ENCODE measurements at places on chromosomes 3 and 15.
A peak's percentile ranks its signal among the peaks of the same experiment; 100 is the strongest.

- DNase-seq, result no peak
Observed at GRCh38 chr3:38643090-38643489, 6.4 kb downstream of the SCN5A start.

DNA sequence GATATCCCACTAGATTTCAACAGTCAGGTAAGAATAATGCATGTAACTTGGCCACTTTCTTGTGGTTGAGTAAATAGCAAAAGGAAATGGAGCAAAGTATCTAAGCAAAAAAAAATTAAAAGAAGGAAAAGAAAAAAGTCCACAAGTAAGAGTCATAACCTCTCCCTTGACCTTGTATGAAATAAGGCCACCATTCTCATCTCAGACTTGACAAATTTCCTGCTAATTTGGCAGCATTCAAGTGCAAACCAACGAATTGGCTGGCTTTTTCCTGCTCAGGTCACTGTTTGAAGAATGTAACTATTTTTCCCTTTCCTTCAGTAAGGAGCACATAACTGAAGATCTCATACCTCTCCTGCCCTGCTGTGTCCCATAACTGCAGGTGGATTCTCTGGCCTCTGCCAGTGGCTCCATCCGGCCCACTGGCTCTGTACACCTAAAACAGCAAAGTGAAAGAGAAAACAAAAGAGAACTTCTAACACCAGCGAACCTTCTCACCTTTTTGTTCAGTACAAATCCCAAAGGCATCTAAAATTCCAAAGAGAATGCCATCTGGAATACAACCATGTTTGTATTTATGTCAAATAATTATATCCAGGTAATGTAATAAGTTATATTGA is 33.4 kb upstream of the RSL24D1 start:
- DNase-seq, result no peak

DNA sequence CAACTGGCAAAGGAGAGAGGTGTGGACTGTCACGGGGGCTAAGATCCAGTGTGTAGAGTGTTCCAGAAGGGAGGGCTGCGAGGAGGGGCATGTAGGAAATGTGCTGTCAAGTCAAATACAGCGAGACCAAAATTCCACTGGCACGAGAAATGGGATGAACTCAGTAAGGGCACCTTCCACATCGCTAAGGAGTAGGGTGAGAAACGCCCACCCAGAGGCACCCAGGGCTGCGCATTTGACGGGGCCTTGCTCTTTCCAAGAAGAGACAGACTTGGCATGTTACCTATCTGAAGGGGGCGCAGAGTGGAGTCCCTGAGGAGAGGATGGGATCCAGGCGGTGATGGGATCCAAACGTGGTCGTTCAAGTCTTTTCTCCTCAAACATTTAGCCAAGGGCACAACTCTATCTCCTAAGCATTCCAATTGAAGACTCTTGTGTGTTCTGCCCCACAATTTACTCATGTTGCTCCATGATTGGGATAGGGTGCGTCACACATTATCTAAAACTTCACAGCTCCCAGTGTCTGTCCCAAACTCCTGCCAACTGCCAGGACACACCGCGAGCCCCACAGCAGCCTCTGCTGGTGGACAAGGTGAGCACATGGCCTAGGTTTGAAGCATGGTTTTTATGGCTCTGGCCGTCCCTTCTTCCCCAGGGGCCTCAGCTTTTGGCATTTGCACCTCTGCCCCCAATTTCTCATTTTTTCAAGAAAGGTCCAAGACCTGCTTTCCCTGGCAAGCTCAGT is 7.6 kb downstream of the SELENOS start:
- DNase-seq, result peak; percentile 46

- DNase-seq, result no peak
Observed at GRCh38 chr15:90807786-90808086, 60.7 kb upstream of the FURIN start.

GRCh38 chr15:31456354-31457060 is 129.9 kb downstream of the KLF13 start:
- no peak for DNase-seq

- DNase-seq, result no peak
Observed at GRCh38 chr15:24943361-24943760, 11.4 kb upstream of the SNRPN start.

DNA sequence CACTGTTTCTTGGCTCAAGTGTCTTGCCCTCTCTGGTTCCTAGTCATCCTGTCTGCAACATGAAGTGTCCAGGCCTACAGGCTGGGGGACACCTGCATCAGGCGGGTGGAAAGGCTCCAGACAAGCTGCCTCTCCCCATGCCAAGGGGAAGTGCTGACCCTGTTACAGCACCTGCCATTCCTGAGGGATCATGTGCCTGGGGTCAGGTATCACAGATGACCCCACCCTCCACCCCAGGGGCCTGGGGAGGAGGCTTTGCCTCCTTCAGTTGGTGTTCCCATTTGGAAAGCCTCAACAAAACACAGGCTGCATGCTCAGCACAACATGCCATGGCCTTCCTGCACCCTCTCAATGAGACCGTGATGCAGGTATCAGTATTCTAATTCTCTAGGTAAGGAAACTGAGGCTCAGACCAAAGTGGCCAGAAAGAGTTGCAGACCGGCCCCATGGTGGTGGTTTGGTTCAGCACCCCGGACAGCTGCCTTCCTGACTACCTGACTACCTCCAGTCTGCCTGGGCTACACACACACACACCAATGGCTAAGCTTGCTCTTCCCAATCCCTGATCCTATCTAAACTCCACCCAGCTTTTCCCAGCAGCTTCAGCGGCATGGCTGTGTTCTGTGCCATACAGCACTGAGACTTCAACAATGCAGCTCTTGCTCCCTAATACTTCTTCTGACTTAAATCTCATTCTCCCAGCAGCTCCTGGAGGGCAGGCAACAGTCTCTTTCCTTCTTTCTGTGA is 69.7 kb upstream of the LINGO1 start:
- peak; percentile 97 for DNase-seq

DNA sequence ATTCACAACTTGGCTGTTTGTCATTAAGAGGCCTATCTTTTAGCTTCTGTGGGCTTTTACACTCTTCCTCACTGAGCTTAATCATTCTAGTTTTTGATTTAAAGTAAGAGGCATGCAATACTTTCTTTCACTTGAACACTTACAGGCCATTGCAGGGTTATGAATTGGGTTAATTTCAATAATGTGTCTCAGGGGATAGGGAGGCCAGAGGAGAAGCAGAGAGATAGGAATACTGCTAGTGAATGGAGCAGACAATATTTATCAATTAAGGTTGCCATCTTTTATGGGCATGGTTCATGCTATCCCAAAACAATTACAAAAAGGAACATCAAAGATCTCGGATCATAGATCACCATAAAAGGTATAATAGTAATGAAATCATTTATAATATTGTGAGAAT is 189.8 kb downstream of the EPHA3 start:
- DNase-seq, result no peak
